Stimulated activated memory B cell treated with anti-CD40 and anti-IgM and Interleukin-4, amounts not matched to agents 10 μg/mL and 1 μg/mL and 100 μg/mL, for 72 hours (primary cell): ENCODE measurements at places on chromosomes 1 and 21.

DNA sequence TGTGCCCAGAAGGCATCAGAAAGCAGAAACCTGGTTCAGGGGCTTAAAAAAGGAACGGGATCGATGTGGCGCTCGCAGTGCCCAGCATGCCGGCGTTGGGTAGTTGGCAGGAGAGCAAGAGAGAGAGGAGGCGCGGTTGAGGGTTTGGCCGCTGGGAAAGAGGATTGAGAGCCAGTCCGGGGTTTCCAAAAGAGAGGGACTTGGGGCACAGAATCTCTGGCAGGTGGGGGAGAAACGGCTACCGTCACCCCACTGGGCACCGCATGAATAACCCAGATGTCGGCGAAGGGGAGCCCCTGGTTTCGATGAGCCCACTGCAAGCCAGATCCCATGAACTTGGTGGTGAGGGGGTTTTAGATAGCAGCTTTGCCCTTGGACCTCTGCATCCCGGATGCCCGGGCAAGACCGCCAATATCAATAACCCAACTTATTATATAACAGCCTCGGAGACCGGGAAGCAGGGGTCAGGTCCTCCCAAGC lies 60.4 kb upstream of the ACOT11 start:
- ATAC-seq, result no peak

DNA sequence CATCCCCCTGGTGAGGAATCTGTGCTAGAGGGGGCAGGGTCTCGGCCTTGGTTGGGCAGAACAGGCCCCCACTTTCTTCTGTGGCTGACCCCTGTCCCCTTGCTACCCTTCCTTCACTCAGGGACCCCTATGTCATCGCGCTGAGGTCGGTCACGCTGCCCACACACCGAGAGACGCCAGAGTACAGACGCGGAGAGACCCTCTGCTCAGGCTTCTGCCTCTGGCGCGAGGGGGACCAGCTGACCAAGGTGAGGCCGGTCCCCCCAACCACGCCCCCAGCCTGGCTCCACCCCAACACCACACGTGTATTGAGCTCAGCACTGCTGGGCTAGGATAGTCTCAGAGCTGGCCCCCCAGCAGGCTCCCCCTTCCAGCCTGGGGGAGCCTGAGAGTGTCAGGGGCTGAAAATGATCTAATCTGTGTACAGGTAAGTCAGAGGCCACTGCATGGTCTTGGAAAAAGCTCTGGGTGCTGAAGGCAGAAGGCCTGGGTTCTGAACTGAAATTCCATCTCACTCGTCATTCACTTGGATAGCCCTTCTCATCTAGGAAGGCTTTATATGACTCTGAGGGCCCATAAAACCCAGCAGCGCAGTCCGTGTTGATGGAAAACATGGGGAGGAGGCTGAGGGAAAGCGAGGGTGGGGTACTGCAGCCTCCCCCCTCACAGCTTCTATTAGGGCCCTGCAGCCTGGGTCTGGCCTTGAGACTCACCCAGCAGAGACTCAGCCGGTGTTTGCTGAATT lies 15.3 kb downstream of the FAM151A start:
- no peak for ATAC-seq

DNA sequence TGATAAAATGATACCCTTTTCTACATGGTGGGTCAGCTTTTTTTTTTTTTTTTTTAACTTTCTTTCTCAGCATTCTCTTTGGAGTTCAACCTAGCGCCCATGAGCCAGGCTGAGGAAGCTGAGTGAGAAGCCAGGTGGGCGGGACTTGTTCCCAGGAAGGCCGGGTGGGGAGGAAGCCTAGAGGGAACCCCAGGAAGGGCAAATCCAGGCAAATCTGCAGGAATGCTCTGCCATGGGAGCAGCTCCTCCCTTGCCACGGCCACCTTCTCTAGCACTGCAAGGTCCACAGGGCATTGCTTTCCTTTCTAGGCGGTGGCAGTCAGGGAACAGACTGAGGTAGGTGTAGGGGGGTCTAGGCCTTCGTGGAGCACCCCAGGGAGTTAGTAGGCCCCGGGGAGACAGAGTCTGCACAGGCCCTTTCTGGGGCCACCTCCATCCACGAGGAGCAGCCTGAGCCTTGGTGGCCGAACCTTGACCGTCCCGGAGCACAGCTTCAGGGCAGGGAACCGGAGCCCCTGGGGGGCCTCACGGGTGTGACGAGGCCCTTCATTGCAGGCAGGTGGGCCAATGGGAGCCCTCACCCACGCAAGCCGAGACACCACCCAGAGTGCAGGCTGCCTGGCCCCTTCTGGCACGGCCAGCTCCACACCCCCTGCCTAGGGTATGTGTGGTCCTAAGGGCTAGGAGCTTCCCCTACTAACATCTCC lies 18.2 kb upstream of the CCDC27 start:
- no peak for ATAC-seq

DNA sequence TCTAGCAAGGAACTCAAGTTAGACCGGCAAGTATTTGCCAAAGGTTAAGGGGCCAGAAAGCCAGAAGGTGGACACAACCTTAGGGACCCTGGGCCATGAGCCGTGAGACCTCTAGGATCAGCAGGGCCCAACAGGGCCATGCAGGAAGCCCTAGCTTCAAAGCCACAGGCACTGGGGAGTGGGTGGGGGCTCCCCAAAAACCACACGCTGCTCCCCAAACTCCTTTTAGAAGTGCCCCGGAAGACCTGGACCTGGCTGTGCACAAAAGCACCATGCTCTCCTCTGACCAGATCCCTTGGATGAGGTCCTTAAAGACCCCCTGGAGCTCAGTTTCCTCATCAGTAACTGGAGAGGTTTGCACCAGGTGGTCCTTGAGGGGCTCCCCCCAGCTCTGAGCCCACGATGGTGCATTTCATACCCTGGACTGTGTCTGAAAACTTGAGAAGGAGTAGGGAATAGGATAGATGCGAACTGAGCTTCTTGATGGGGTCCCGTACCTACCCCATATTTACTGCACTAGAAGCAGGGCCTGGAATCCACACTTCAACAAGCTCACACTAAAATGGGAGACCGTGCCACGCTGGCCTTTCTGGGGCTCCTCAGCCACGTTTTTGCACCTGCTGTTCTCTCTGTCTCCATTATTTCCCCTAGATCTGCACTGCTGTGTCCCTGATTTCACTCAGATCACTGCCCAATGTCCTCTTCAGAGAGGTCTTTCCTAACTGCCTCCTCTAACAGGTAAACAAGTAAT lies 40.6 kb upstream of the LBR start:
- no peak for ATAC-seq

GRCh38 chr1:76006234-76006633 lies 68.3 kb upstream of the ST6GALNAC3 start:
- ATAC-seq, result no peak

DNA sequence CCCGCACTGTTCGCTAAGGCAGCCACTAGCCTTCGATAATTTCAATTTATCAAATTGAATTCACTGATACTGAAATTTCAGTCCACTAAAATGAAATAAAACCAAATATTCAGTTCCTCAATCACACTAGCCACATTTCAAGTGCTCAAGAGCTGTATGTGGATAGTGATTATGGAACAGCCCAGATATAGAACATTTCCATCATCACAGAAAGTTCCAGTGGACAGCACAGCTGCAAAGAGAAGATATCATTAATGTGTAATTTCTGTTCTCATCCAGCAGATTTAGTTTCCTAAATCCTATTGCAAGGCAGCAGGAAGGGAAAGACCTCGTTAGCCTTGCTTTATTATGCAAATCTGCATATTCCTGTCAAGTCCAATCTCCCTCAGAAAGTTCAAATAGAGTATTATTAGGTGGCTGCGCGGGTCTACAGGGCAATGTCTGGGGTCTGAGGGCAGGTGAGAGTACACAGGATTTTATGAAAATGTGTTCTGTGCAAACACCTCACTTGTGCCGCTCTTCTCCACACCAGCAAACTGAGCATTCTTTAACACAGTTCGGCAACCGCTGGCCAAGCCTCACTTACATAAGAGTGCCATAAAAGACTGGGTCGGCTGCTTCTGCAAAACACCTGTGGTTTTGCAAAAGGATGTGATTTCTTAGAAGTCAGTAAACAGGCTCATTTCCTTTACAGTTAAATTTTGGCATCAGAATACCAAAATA lies 22.4 kb downstream of the CAPZB start:
- peak; percentile 93 for ATAC-seq

- ATAC-seq, result no peak
Observed at GRCh38 chr1:237875291-237875690, 15.4 kb downstream of the ZP4 start.

- ATAC-seq, result no peak
Observed at GRCh38 chr1:158249646-158250045, 4.6 kb upstream of the CD1A start.

GRCh38 chr1:9293533-9294404 lies 1.1 kb downstream of the SPSB1 start:
- ATAC-seq, result peak; percentile 45

DNA sequence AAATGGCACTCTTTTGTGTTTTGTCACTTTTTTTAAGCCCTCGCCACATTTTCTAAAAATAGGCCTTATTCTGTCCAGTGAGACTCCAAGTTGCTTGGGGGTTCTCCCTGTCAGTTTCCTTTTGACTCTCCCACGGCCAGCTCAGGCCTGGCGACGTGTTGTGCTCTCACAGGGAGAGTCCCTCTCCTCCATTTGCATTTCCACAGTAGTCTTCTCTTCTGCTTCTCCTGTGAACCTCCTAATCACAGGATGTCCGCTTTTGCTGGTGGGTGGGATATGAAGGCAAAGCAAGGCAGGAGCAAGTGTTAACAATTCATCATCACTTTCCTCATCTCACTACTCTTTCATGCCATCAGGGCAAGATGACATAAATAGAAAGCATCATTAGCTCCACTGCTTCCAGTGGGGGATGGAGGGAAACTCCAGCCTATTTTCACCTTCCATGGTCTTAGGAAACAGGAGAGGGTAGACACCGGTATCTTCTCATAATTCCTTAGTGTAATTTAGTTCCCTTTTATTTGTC lies 99.8 kb downstream of the INTS7 start:
- peak; percentile 92 for ATAC-seq

- peak; percentile 67 for ATAC-seq
Observed at GRCh38 chr1:39105061-39105840, 79.1 kb downstream of the NDUFS5 start.
